Skin of body (tissue), 3 donors: ENCODE measurements at places on chromosomes 12 and 14.

DNA sequence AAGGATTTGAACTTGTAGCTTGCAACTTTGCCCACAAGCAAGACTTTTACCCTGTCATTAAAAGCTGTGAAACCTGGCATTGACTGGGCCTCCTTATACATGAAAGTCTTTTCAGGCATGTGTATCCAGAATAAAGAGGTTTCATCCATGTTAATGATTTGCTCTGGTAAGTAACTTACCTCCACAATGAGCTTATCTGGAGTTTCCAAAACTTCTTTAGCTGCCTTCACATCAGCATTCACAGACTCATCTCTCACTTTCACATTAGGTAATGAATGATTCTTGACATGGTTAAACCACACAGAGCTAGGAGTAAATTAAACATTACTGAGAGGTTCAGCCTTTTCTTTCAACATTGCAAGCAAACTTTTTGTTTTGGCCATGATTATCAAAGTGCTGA lies 234.4 kb upstream of the CLEC14A start:
- DNase-seq = no peak

GRCh38 chr14:104428333-104428851 lies 151.2 kb upstream of the C14orf180 start:
- DNase-seq = no peak

DNA sequence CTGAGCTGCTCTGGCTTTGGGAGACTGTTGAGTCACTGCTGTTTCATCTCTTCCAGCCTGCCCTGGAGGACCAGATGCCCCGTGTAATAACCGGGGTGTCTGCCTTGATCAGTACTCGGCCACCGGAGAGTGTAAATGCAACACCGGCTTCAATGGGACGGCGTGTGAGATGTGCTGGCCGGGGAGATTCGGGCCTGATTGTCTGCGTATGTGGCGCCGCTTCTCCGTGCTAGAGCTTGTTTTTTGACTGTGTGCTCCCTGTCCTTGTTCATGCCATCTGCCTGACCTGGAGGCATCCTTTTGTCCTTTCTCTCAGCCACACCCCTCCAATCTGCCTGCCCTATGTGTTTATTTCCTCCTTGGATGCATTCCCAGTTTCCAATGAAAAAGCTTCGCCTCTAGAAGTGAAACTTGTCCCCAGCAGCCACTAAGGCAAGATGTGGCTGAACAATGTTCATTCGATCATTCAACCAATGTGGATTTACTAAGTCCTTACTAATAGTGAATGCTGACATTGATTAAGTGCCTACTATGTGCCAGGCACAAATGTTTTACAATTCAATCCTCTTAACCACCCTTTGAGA lies 98.6 kb downstream of the NT5DC3 start:
- no peak for DNase-seq

GRCh38 chr12:119384340-119384739 lies 49.8 kb downstream of the CCDC60 start:
- DNase-seq = no peak

GRCh38 chr14:94536836-94537235 lies 24.4 kb upstream of the SERPINA4 start:
- DNase-seq = no peak

DNA sequence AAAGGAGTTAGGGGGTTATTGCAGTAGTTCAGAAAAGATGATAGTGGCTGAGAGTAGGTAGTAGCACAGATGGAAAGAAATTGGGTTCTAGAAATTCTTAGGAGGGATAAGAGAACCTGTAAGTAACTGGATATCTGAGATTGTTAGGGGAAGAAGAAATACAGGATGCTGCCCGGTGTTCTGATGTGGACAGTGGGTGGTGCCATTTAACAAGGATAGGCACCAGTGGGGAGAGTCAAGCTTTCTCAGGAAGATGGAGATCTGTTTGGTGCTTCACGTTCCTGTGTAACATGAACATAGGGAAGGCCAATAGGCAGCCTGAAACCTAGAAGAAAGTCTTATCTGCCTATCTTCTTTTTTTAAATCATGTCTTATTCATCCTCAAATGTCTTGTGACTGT lies 245.9 kb downstream of the NPAS3 start:
- DNase-seq = no peak

DNA sequence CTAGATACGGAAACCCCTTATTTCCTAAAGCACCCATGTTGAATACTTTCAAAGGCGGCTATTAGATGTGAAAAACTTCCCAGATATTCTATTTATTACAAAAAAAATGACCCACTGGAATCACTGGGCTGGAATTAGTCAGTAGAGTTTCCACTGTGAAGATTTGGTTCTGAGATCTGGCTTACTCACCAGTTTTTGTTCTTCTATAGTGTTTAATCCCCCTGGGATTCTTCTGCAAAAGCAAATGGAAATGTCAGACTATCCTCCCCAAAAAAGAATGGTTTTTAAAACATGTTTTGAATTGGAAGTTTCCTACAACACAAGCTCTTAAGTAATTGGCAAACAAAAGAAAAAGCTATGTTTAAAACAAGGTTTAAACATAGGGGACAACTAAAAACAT lies 166.4 kb downstream of the STXBP6 start:
- DNase-seq = peak; percentile 39
